ENCODE measurements at places on chromosomes 3 and 15.

- DNase-seq: no peak
Measured at GRCh38 chr3:58540176-58540858, 3.3 kb upstream of the ACOX2 start.

- no peak for DNase-seq
Measured at GRCh38 chr3:15708882-15709677, 88.7 kb downstream of the ANKRD28 start.

- no peak for DNase-seq
Measured at GRCh38 chr3:50632450-50632849, 15.5 kb downstream of the MAPKAPK3 start.

- no peak for DNase-seq
Measured at GRCh38 chr3:189726277-189726676, 95.1 kb downstream of the TP63 start.

DNA sequence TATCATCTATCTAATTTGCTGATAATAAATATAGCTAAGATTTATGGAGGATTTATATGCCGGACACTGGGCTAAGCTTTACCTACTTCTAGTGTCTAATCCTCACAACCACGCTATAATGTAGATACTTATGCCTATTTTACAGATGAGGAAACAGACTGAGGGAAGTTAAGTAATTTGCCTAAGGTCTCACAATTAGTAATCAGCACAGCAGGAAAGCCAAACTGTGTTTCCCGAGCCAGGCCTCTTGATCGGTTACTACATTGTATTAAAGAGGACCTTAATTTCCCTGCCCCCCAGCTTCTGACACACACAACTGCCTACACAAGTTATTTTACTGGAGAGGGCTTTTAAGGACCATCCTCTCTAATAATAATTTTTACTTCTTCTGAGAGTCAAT, 40.9 kb downstream of the ONECUT1 start:
- DNase-seq: no peak

- DNase-seq: no peak
Measured at GRCh38 chr3:141391298-141391990, 23.1 kb downstream of the ZBTB38 start.

- DNase-seq: no peak
Measured at GRCh38 chr3:24145981-24146822, 201.1 kb downstream of the NR1D2 start.

- no peak for DNase-seq
Measured at GRCh38 chr15:76575274-76575673, 238.7 kb downstream of the ISL2 start.

DNA sequence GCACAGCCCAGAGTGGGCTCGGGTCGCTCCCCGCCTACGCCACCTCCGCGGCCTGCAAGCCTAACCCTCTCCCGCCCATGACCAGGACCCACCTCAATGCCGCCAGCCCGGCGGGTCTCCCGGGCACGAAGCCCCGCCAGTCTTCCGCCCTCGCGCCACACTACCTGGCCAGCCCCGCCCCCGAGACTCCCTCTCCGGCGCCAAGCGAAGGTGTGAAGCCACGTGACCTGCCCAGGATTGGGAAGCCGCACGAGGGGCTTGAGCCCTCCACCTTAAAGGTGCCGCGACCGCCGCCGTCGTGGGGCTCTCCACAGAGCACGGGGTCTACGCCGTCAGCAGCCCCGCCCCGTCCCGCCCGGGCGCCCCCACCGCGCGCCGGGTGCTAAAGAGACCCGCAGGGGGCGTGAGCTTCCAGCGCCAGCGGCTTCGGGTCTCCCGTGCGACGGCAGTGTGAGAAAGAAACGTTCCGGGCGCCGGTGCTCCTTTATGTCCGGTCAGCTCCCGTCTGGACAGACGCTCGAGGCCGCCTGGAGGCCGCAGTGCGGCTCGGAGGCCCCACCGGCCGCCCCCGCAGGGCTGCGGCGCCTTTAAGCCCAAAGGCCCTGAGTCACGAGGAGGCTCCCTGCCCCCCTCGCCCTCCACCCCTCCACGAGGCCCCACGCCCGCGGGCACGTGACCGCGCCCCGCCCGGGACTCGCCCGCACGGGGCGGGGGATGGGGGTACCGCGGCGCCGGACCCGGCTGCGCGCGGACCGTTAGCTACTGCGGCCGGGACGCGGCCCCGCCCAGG, at the start of gene CPEB1:
TSS of gene CPEB1 (minus strand) at position 319 of the 790 bp plus-strand sequence. CDS start 18,904 bp downstream, outside the sequence.
- DNase-seq: peak; percentile 28

DNA sequence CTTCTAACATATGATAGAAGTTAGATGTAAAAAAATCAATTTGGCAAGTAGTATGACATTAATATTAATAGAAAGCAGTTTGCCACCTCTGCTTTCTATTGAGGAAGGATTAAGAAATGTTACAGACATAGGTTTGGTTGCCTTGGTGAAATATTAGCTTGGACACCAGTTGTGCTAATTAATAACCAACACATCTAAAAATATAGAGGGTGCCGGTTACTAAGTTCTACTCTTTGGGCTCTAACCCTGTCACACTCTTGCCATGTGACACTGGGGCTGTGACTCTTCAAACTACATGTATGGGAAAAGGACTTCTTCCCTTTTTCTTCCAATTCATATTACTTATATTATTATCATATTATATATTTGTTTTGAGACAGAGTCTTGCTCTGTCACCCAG, 64.4 kb downstream of the TRIM71 start:
- no peak for DNase-seq

- no peak for DNase-seq
Measured at GRCh38 chr3:51434746-51435327, 43.8 kb downstream of the RBM15B start.

DNA sequence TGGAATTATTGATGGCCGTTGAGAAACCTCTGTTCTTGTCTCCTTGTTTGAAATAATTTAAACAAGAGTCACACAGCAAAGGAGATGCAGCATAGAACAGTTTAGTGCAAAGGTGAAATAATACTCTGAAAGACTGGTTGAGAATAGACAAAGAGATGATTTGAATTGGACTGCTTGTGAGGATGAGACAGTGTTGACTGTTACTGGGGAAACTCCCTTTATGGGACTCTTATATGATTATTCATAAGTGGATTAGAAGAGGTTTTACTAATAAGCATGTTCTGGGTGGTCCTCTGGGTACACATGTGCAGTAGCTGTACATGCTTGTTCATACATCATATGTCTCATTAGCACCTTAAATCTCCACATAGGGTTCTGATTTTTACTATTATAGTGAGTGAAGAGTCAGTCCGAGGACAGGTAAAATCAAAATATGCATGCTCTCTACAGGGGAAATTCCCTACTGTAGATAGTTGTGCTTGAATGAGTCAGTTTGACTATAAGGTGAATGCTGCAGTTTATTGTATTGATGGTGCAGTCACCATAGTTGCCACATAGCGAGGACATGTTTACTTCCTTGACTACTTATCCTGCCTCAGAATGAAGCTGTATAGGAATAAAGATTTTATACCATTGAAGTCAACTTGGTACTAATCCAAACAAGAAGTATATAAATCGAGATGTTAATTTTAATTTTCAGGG, 498.7 kb downstream of the CNTN6 start:
- no peak for DNase-seq

DNA sequence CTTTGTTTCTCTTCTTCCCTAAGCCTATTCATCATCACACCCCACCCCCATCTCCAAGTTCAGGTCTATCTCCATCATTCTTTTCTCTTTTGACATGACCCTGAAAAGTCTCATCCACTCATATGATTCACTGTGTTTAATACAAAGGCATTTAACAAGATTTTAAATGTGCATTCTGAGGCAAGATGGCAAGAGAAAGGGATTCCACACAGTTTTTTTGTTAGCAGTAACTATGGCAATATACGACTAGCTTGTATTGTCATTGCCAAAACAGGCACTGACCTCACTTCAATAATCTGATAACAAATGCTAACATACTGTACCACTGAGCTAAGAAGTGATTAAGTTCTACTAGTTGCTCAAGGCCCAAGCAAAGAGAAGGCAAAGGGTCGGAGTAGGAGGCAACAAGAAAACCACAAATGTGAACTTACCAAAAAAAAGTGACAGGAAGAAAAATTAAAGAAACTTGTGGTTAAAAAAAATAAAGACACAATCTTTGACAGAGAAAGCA, 53.2 kb downstream of the FBN1 start:
- DNase-seq: no peak

- DNase-seq: no peak
Measured at GRCh38 chr15:77107068-77107467, 36.2 kb upstream of the TSPAN3 start.

All from stimulated activated CD4-positive, alpha-beta T cell treated with anti-CD3 and anti-CD28 coated beads, Interleukin-1b, Interleukin-23, amount 100 ng/mL, for 4 hours (primary cell).